ENCODE measurements at places on chromosomes 2 and 18. TPM values are rescaled to one million over a fixed set of nuclear protein-coding genes. Genes with fewer than 3 reads are reported as not detected.

GRCh38 chr2:108587621-108588020, 53.4 kb downstream of the LIMS1 start:
- no peak for DNase-seq

GRCh38 chr2:83063511-83063910, 1395.6 kb downstream of the SUCLG1 start:
- no peak for DNase-seq

DNA sequence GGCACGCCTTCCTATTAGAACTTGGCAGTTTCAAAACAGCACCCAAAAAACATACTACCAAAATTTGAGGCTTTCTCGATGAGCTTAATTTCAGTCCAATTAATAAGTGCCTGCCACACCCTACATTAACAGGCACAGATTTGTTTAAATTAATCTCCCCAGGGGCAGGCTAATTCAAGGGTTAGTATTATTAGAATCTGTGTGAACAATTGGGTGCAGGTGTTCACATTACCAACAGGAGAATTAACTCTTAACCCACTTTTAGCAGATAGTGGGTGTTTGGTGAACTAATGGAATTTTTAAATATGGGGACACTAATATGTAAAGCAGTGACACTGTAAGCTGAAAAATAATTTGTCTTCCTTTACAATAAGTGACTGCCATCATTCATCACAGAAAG, 4.1 kb downstream of the MBD2 start:
- DNase-seq = no peak

DNA sequence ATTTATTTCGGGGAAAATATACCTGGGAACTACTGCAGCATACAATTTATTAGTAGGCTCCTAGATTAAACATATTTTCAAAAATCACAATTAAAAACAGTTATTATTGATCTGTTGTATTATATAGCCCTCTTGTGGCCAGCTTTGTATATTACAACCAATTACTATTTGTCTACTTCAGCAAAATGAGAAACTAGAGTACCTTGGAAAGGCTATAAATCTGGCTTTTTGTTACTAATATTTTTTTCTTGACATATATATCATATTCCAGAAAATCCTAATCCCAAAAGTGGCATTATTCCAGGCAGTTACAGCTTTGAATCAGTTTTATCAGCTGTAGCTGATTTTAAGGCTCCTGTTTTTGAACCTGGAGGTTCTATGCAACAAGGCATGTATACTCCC, 101.2 kb downstream of the UBR3 start:
- DNase-seq = no peak

The BCL11A gene
- 47.9 TPM for total RNA-seq

The ACMSD gene
- total RNA-seq = not detected

DNA sequence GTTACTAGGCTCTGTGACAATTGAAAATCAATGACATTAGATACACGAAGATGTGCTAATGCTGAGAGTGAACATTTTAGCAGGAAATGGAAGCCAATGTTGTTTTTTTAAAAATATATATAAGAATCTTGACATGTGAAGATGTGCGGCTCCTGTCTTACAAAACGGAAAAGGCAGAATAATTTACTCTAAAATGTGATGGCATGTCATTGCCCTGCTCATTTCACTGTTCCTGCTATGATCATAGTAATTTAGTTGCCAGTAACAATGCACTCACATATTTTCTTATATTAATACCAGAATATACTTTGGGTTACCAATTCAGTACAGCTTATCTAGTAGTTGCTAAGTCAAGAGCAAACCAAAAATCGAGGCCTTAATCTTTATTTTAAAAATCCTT, 10.3 kb downstream of the EPHA4 start:
- DNase-seq = no peak

- DNase-seq = no peak
Measured at GRCh38 chr2:195675783-195676427, 18.9 kb downstream of the SLC39A10 start.

DNA sequence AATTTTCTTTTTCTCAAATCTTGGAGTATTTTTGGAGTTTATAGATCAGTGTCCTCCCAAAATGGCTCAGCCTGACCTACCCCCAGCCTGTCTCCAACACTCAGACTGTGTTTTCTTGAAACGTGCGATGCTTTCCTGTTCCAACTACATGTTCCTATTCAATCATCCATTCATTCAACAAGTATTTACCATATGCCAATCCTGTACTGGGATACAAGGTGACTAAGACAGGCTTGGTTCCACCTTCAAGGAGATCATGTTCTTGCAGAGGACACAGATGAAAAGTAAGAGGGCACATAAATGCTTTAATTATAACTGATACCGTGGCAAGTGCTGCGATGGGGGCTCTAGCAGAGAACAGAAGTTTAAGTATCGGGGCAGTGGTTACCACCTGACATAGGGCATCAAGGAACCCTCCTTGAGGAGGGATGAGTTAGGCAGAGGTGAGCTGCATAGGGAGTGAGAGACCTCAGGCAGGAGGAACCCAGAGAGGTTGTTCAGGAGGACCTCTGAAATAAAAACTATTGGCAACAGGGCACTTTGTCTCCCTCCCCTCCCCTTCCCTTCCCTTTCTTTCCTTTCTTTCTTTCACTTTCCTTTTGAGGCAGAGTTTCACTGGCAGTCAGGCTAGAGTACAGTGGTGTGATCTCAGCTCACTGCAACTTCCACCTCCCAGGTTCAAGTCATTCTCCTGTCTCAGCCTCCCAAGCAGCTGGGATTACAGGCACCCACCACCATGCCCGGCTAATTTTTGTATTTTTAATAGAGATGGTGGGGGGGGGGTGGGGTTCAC, 469.0 kb downstream of the EPHA4 start:
- DNase-seq = no peak

The DNAH7 gene
- total RNA-seq = 1.4 TPM

DNA sequence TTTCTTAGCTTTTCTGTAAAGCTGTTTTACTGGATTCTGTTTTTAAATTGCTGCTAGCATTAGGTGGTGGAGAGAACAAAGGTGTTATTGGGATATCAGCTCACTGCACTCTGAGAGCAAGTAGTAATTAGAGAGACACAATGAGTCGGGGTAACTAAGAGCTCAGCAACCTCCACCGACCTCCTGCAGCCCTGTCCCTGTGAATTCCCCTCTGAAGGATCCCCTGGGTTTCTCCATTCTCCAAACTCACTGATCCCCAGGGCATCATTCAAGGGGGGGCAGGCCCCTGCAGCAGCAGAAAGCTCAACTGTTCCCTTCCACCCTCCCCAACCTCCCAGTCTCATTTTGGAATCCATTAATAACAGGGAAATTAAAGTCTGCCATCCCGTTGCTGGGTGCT, 73.0 kb downstream of the MTCL1 start:
- DNase-seq = no peak

- DNase-seq = peak; percentile 56
Measured at GRCh38 chr2:236240228-236240990, 23.8 kb downstream of the ASB18 start.

GRCh38 chr2:155755481-155755880, 577.0 kb downstream of the NR4A2 start:
- no peak for DNase-seq

DNA sequence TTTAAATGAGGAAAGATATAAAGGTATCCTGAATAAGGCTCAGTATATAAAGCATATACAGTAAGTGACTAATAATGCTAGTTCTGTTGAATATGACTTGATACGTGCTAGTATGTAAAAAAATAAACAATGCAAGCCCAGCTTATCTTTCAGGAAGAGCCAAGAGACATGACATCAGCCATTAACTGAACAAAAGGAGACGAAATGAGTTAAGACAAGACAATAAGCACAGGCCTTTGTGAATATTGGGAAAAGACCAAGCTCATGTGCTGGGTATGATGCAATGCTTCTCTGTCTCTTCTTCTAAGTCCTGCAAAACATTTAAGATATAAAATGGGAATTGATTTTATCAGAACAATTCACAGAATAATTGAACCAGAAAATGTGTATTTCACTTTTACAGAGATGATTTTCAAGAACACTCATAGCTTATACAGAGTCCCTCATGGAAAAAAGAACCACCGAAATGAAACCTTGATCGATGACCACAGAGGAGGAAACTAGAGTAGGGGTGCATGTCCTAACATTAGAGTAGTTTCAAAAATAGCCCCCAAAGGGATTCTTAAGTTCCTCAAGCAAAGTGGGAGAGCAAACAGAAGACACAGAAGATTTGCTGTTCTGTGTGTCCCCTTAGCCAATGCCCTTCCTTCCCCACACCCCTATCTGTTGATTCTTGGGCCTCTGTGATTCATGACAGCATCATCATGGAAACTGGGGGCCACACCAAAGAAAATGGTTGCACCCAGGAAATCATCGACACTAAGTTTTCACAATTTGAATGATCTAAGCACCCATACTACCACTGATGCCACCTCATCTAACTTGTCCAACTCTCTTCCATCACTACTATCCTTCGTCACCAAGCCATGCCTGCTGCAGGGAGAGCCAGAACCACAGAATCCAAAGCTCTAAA, 68.0 kb upstream of the CRIM1 start:
- no peak for DNase-seq

GRCh38 chr18:39564716-39565115, 1999.1 kb upstream of the CELF4 start:
- DNase-seq = no peak

The IL1RL2 gene
- total RNA-seq = 2.0 TPM

- no peak for DNase-seq
Measured at GRCh38 chr2:168348076-168348475, 100.7 kb upstream of the STK39 start.

The LONRF2 gene
- 8.9 TPM for total RNA-seq

DNA sequence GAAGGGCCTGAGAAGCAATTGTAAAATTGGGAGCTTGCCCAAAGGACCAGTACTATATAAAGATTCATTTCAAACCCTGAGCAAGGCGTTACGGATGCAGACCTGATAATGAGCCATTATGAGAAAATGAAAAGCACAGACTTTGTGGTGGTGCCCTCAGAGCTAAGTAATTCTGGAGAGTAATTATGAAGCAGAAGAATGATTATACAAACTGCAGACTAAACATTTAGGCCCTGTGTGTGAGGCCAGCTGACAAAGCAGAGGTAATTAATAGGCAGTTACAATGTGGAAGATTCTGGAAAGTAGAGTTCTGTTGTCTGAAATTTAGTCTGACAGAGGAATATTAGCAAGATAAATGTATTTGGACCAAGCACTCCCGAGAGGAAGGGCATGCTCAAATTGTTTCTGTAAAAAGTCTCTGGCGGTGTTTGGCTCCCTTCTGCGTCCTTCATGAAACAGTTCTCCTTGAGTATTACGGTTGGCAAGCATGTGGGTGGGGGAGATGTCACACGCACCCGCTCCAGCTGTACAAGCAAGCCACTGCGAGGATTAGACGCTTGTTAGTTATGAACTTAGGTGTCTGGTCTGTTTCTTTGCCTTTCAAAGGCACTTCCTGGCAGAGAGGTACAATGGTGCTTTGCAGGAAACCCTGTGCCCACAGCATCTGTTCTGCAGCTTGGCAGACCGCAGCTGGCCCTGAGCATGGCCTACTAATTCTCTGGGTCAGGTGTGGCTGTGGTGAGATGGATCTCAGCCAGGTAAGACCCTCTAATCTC, 45.5 kb downstream of the CDC42EP3 start:
- no peak for DNase-seq

- DNase-seq = no peak
Measured at GRCh38 chr2:176118601-176119339, 2.2 kb downstream of the HOXD10 start.

DNA sequence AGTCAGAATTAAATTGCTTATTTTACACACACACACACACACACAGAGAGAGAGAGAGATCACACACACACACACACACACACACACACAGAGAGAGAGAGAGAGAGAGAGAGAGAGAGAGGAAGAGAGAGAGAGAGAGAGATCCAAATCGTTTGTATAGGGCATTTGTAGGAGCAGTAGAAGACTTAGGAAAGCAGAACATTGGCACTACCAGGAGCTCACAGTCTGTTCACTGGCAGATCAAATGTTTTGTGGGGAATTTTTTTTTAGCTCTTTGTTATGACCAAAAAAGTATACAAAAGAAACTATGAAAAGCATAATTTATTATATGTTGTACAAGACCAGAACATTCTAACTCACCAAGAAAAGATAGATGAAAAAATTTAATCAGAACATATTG, 81.8 kb downstream of the MBD5 start:
- no peak for DNase-seq

The MC2R gene
- not detected for total RNA-seq

DNA sequence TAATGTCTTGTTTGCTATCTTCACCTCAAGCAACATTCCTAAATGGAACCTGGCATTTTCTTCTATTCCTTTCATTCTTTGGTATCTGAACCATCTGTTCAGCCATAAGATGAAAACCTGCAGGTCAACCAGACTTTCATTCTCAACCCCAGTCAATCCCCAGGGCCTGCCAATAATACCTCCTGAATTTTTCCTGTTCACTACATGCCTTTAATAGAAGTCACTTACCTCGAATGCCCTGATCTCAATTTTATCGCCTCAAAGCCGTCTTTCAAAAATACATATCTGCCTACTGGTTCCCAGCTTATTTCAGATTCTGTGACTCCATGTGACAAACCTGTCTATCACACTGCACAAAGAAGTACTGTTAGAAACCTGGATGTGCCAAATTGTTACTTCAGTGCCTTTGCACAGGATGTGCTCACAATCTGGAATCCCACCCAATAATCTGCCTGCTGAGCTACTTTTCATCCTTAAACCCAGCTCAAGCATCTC, 22.6 kb downstream of the ST3GAL5 start:
- DNase-seq = no peak

GRCh38 chr2:99504844-99505584, 15.2 kb upstream of the REV1 start:
- no peak for DNase-seq

DNA sequence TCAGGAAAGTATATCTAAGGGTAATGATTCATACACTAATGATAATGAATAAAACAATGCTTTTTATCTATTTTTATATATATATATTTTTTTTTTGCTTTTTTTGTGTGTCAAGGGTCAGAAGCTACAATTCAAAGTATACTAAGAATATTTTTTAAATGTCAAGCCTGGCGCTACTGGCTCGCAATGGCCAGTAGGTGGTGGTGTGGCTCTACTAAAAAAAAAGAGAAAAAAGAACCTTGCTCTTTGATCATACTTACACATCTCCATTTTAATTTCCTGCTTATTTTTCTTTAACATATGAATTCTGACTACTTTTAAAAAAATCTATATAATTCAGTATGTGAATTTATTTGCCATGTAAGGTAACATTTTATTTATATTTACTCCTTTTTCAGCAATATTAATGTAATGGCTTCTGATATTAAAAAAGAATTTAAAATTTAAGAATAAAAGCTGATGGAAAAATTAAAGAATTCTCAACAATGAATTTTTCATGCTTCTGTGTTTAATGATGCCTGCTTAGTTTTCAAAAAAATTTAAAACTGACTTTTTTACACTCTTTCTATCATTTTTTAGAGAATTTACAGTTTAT, 232.9 kb downstream of the GULP1 start:
- no peak for DNase-seq

DNA sequence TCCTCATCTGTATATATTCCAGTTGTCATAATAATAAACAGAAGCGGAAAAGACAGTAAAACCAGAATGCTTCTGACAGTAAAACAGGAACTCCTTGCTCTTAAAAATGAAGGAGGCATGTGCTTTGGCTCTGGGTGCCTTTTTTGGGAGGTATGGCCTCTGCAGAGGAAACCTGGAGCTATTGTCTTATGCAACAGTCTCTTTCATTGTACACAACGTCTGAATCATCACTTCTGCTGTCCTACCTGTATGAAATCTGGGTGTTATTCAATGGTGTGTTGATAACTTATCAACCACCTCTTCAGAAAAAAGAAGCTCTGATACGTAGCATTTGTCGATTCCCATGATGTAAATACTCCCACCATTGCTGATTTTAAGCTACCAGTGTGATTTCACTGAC, 64.8 kb downstream of the CDCA7 start:
- no peak for DNase-seq

The TOGARAM2 gene
- total RNA-seq = 1.6 TPM
